Iris pigment epithelial cell (primary cell): ENCODE measurements at places on chromosomes 3 and 15.

DNA sequence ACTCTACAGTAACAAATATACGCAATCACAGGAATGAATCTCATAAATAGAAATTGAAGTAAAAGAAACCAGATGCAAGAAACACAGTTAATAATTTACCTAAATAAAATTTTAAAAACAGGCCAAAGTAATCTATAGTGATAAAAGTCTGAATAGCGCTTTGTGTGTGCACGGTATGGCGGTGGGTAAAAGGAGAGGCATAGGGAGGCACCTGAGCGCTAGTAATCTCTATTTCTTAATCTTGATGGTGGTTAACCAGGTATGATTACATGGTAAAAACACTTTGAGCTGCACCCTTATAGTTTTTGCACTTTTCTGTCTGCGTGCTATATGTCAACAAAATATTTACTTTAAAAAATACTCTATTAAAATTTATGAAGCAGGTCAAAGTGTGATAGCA lies 198.1 kb upstream of the SATB1 start:
- no peak for DNase-seq

DNA sequence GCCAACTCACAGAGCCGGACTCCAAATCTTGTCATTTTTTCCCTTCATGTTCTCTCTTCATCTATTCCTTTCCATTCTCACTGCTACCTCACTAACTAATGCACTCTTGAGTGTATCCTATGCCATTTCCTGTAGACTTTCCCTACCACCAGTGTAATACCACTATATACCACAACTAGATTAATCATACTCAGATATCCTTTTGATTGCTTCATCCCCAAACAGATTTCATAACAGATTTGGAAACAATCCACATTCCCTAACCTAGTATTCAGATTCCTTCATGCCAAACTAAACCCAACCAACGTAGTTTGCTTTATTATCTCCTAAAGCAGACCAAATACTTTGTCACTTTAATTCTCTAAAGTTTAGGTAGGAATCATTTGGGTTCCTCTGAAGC lies 2.6 kb upstream of the PLOD2 start:
- peak; percentile 96 for DNase-seq

- DNase-seq, result no peak
Measured at GRCh38 chr3:179794355-179794754, 141.5 kb downstream of the USP13 start.

- peak; percentile 37 for DNase-seq
Measured at GRCh38 chr3:185767002-185767688, 57.7 kb downstream of the IGF2BP2 start.

DNA sequence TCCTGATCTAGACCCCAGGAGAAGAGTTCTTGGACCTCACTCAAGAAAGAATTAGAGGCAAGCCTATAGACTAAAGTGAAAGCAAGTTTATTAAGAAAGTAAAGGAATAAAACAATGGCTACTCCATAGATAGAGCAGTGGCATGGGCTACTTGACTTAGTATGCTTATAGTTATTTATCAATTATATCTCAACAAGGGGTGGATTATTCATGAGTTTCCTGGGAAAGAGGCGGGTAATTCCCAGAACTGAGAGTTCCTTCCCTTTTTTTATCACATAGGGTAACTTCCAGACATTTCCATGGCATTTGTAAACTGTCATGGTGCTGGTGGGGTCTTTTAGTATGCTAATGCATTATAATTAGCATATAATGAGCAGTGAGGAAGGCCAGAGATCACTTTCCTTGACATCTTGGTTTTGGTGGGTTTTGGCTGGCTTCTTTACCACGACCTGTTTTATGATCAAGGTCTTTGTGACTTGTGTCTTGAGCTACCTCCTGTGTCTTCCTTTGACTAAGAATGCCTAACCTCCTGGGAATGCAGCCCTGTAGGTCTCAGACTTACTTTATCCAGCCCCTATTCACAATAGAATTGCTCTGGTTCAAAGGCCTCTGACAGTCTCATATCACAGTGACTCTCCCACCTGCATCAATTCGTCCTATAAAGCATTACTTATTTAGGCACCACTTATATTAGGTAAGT lies 35.3 kb upstream of the PLSCR2 start:
- no peak for DNase-seq

- no peak for DNase-seq
Measured at GRCh38 chr3:46700772-46701171, 420 bp upstream of the TMIE start.

GRCh38 chr3:166471074-166471767 lies 634.0 kb upstream of the BCHE start:
- DNase-seq, result no peak

DNA sequence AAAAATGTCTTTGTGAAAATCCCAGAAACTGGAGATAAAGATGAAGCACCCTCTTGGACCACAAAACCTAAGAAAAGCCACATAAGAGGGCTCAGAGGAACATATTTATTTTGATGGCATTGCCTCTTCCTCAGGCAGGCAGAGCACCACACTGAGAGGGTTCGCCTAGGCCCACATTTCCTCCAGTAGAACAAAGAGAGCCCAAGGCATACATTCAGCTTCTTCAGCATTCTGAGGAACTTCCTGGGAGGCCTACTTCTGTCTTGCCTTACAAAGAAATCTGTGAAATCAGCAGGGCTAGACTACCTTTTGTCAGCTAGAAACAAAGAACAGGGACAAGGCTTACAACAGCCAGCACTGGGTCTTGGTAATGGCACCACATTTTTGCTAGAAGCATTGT lies 1325.3 kb downstream of the SI start:
- DNase-seq, result no peak

DNA sequence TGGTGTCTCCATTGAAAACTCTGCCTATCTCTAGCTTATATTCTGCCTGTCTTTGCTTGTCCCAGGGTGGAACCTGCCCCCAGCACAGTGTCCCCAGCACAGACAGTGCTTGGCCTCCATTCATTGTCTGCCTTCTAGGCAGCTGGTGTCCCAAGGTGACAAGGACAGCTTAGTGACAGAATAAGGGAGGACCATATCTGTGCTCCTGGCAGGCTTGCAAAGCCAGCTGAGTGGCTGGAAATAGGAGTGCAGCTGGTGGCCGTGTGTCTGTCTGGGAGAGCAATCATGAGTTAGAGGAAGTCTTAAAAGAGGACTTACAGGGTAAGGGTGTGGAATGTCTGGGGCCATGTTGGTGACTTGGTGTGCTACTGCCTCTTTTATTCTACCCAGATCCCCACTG lies 33.4 kb downstream of the SCN5A start:
- no peak for DNase-seq

DNA sequence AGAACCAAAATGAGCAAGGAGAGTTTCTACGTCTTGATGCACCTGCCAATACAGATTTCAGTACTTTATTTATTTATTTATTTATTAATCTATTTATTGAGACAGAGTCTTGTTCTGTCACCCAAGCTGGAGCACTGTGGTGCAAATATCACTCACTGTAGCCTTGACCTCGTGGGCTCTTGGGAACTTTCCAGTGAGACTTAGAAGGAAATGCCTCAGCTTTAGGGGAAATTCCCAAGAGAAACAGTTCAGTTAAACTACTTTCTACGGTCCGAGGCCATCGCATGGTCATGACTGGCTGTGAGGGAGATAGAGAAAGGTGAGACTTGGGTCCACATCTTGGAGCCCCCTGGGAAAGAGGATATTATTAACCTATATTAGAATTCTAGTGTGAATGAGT lies 47.0 kb upstream of the HERC1 start:
- DNase-seq, result peak; percentile 60

- no peak for DNase-seq
Measured at GRCh38 chr3:29178809-29179793, 101.8 kb upstream of the RBMS3 start.

DNA sequence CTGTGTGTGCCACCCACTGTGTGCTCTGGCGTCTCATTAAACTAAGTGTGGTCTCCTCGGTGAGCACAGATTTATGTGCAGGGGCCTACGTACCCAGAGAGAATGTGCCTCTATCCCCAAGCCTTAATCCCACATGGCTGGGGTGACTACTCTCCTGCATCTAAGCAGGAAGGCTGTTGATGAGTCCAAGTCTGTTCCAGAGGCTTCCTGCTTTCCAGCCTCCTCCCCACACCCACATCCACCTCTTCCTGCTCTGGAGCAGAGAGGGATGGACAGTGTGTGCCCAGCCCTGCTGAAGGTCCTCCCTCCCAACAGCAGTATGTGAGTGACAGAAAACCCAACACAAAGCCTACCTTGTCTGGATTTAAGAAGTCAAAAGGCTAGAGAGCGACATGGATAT lies 38.8 kb upstream of the BCL2L10 start:
- no peak for DNase-seq

DNA sequence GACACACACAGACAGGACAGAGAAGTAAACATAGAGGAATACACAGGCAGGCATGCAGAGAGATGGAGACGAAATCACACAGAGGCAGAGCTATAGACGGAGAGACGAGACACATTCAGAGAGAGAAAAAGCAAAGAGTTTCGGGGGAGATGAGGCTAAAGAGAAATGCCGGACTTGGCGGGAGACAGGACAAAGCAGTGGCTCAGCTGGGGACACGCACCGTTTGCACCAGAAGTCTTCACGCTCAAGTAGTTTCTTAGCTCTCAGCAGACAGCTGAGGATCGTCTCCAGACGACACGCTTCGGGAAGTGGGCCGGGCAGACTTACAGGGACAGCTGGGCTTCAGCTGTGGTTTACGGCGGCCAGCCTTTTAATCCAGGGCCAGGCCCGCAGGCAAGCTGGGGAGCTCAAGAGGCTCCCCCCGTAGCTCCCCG lies 56.2 kb upstream of the DLG1 start:
- peak; percentile 78 for DNase-seq

GRCh38 chr15:50813865-50814264 lies 48.4 kb upstream of the SPPL2A start:
- DNase-seq, result no peak

- no peak for DNase-seq
Measured at GRCh38 chr15:66614951-66615760, 49.4 kb upstream of the LCTL start.

GRCh38 chr15:93517176-93517575 lies 428.2 kb upstream of the RGMA start:
- no peak for DNase-seq

DNA sequence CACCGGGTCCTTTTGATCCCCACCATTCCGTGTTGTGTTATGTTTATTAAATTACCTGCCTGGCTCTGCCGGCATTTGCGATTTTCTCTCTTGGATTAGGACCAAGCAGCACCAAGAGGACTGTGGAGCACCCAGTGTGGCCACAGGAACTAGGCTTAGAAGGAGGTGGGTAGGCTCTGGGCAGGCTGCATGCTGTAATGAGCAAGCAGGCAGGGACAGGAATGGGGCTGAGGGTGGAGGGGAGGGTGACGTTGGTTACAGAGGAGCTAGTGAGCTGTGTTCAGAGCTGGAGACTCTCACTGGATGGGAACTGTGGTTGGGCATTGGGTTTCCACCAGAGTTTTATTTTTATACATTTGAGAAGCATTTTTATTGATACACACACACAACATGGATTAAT lies 7.9 kb upstream of the SCN5A start:
- no peak for DNase-seq

GRCh38 chr15:33902043-33902442 lies 66.3 kb upstream of the CHRM5 start:
- DNase-seq, result no peak

GRCh38 chr3:55823001-55823400 lies 335.9 kb upstream of the WNT5A start:
- DNase-seq, result no peak

GRCh38 chr15:39455471-39455991 lies 125.3 kb upstream of the THBS1 start:
- DNase-seq, result peak; percentile 85

DNA sequence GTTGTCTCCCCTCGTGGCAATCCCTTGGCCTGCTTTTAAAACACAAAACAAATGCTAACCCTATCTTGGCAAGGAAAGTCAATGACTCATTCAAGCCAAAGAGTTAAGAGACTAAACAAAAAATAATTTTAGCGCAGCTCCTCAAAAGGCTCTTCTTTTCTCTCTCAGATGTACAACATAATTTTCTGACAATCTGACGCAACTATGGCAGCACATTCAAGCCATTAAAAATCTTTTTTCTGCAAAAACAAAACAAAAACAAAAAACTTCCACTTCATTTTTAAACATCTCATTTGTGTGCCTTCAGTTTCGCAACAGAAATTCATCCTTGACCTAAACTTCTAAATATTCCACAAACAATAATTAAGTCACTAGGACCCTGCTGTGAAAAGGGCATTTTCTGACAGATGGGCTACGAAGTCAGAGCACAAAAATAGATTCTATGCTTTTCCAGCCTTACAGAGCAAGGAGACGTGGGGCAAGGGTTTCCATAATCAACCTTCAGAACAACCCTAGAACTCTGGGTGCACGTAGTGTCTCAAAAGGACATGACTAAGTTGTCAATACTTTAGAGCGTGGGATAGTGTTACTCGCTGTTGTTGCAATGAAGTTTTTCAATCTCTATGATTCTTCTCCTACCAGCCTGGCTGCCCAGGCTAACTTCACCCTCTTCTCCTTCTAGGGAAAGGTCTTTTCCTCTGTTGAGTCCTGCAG lies 84.3 kb downstream of the MB21D2 start:
- DNase-seq, result peak; percentile 94

DNA sequence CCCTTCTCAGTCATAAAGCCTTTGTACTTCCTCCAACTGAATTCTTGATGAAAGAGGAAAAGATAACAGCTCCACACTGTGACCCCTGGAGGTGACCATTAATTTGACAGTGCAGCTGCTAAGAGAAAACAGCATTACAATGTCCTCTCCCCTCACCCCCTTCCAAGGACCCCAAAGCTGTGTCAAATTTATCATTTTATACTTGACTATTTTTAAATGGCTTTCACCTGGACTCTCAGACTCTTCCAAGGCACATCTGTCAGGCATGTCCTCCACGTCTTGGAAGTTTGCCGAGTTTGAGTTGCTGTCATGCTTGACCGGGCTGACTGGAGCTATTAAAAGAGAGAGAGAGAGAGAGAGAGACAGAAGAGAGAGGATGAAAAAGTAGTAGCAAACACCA lies 236.5 kb downstream of the WDR72 start:
- DNase-seq, result no peak

- DNase-seq, result no peak
Measured at GRCh38 chr3:172089250-172089649, 49.9 kb downstream of the FNDC3B start.

GRCh38 chr3:190435618-190436017 lies 14.1 kb downstream of the TMEM207 start:
- DNase-seq, result peak; percentile 38

- DNase-seq, result no peak
Measured at GRCh38 chr3:54299169-54299935, 177.0 kb downstream of the CACNA2D3 start.

- no peak for DNase-seq
Measured at GRCh38 chr3:138338244-138338643, 8.6 kb upstream of the NME9 start.

- no peak for DNase-seq
Measured at GRCh38 chr3:127870156-127870555, 44.9 kb upstream of the KBTBD12 start.

DNA sequence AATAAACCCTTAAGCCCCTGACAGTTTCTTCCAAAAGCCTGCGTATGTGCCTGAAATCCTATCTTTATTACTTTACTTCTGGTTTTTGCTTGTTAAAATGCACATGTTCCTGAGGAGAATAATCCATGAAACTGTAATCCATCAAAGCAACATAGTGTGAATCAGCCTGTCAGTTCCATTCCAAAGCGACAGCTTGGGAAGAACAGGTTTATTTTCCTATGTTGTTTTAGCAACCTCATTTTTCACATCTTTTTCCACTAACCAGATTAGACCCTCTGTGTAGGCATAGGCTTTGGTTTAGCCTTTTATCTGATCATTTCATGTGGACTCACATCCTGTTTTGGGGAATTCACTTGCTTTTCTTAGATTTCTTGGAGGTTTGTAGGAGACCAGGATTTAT lies 988.0 kb downstream of the SQOR start:
- DNase-seq, result no peak
